ENCODE measurements at places on chromosomes 1 and 21.

DNA sequence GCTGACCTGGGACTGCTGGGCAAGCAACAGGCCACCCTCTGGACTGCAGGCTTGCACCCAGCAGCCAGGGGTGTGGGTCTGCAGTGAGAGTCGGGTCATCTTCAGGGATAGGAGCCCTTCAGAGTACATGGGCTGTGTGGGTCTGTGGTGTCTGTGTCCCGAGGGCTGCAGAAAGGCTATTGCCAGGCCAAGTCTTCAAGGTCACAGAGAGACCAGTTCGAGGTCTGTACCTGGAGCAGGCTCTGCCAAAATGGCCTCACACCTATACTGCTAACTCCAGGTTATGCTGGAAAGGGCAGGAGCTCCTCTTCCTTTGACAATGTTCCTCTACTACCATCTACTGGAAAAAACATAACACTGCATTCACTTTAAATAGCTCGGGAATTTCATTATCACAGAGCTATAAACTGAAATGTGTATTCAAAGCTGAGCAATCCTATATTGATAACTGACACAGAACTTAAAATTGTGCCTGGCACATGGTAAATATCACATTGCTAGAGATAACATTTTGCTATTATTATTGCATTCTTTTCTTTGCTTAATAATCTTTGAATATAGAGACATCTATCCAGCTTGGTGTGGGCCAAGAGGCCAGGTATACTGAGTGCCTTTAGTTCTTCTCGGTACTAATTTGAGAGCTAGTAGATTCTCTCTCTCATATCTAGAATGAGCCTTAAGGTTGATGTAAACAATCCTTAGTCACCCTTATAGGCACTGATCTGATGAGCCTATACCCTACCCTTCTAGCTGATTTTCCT is 6.9 kb upstream of the DNAH14 start:
- DNase-seq = no peak

DNA sequence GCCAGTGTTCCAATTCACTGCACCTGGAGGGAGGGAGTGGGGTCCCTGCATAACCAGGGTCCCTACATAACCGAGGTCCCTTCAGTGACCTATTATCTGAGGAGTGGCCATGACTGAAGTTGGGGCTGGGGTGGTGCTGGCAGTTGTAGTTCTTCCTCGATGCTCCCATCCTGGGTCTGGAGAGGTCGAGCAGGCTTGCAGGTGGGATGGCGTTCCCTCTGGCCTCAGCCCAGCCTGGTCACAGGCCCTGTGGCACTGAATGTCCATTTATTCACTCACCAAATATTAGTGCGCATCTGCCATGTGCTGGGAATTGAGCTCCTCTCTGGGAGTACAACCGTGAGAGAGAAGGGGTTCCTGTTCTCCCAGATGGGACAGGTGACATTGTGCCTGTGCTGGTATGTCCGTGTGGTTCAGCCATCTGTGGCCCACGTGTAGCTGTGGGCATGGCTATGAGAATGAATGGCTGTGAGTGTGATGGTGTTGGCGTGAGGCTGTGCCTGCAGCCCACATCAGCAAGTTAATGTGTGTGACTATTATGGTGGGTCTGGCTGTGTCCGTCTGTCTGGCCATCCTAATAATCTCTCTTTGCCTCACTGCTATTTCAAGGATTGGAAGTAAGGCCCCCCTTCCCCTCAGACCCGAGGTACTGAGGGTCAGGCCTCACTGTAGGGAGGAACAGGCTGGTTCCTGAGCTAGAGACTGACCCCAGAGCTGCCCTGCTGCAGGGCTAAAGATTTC is 3.9 kb upstream of the SLC6A9 start:
- DNase-seq = no peak

DNA sequence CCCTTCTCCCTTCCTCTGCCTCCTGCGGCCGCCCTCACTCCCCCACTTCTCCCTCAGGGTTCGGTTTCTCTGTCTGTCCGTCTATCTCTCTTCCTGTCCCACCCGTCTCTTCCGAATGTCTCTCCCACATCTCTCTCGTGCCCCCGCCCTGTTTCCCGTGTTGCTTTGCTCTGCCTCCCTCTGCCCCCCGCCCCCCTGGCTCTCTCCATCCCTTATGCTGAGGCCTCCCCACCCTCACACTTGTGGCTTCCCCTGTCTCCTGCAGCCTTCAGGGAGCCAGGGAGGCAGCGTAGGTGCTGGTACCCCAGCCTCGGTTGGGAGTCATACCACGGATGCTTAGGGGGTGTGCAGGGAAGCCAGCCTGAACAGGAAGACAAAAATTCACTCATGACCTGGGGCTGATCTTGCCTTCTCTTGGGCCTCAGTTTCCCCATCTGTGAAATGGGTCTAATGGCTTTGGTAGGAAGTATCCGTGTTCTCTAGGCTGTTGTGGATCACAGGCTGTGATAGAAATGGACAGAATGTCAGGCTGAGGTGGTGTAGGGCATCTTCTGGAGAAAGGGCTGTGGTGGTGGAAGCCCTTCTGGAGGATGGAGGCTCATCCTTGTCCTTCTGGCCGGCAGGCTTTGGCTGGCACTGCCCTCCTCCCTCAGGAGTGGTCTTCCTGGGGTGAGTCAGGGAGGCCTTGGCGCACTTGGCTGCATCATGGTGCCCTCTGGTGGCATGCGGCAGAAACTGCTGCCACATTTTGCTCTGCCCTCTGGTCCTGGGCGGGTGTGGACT is 55.5 kb downstream of the FOXO6 start:
- peak; percentile 40 for DNase-seq

DNA sequence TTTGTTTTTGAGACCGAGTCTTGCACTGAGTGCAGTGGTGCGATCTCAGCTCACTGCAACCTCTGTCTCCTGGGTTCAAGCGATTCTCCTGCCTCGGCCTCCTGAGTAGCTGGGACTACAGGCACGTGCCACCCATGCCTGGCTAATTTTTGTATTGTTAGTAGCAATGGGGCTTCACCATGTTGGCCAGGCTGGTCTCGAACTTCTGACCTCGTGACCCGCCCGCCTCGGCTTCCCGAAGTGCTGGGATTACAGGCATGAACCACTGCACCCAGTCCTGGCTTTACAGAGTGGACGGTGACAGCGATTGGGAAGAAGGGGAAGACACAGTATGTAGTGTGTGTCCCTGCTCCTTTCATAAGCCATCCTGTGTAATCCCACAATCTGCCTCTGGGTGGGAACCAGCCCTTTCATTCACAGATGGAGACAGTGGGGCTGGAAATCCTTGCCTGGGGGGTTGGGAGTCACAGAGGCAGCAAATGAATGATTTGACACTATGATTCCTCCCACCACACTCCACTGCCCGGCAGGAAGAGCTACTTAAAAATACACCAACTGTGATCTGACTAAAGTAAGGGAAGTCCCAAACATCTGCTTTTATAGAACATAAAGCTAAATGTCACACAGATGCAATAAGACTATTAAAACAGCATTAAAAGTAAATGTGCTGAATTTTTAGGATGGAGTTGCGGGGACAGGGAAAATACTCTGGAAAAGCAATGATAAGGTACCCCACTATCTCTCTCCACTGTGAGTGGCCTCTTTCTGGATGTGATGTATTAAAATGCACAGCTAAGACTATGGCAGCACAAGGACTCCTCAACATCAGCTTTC is 4.5 kb downstream of the PARP1 start:
- no peak for DNase-seq

GRCh38 chr1:229251185-229251584 is 19.7 kb upstream of the RAB4A start:
- DNase-seq = no peak

DNA sequence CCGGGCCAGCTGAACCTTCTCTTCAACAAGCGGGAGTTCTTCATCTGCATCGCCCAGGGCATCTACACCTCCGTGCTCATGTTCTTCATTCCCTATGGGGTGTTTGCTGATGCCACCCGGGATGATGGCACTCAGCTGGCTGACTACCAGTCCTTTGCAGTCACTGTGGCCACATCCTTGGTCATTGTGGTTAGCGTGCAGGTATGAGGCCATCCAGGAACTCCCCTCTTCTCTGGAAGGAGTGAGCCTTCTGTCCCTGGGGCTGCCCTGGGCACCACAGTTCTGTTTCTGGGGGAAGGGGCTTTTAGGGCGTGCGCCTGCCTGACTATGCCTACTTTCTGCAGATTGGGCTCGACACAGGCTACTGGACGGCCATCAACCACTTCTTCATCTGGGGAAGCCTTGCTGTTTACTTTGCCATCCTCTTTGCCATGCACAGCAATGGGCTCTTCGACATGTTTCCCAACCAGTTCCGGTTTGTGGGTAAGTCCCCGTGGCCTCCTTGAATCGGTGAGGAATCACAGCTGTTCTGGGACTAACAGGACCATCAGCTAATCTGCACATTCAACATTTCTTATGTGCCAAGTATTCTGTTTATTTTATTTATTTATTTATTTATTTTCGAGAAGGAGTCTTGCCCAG is 21.1 kb downstream of the ATP8B2 start:
- DNase-seq = no peak

DNA sequence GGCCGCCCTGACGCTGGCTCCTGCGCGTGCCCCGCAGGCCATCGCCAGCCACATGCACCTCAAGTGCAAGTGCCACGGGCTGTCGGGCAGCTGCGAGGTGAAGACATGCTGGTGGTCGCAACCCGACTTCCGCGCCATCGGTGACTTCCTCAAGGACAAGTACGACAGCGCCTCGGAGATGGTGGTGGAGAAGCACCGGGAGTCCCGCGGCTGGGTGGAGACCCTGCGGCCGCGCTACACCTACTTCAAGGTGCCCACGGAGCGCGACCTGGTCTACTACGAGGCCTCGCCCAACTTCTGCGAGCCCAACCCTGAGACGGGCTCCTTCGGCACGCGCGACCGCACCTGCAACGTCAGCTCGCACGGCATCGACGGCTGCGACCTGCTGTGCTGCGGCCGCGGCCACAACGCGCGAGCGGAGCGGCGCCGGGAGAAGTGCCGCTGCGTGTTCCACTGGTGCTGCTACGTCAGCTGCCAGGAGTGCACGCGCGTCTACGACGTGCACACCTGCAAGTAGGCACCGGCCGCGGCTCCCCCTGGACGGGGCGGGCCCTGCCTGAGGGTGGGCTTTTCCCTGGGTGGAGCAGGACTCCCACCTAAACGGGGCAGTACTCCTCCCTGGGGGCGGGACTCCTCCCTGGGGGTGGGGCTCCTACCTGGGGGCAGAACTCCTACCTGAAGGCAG is 23.4 kb upstream of the ARF1 start:
- DNase-seq = no peak

- DNase-seq = no peak
Measured at GRCh38 chr1:235943581-235944114, 76.9 kb upstream of the LYST start.

DNA sequence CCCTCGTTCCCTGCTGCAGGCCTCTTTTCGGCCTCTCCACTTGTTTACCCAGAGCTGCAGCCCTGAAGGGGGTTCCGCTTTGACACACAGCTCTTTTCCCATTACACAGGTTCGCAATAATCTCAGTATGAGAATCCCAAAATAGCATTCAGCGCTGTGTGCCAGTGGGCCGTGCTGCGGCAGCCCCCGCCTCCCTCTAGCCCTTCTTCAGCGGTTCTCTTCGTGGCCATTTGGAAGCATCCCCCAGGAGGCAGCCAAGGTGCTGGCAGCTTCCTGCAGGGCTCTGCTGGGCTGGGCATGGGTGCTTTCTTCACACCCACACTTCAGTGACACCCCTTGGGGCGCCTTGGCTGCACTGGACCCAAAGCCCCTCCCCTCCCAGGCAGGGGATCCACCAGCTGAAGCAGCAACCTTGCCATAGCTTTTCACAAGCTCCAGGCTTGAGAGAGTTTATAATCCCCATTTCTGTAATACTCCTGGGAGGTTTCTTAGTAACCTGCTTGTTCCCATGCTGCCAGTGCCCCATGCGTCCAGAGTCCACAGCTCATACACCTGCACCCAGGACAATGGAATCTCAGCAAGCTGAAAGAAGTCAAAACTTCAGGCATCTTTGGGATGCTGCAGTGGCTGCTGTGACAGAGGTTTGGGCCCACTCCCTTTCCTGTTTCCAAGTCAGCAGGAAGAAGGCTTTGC is 8.1 kb downstream of the NCF2 start:
- no peak for DNase-seq

- DNase-seq = no peak
Measured at GRCh38 chr21:15221799-15222386, 157.1 kb upstream of the NRIP1 start.

GRCh38 chr1:55169126-55169525 is 46.0 kb downstream of the USP24 start:
- DNase-seq = no peak

Data from stimulated activated CD8-positive, alpha-beta memory T cell treated with anti-CD3 and anti-CD28 coated beads, Interleukin-7, amount 100 ng/mL, for 1 hour (primary cell).